Amniotic stem cell (primary cell): ENCODE measurements at places on chromosomes 1 and 21.

DNA sequence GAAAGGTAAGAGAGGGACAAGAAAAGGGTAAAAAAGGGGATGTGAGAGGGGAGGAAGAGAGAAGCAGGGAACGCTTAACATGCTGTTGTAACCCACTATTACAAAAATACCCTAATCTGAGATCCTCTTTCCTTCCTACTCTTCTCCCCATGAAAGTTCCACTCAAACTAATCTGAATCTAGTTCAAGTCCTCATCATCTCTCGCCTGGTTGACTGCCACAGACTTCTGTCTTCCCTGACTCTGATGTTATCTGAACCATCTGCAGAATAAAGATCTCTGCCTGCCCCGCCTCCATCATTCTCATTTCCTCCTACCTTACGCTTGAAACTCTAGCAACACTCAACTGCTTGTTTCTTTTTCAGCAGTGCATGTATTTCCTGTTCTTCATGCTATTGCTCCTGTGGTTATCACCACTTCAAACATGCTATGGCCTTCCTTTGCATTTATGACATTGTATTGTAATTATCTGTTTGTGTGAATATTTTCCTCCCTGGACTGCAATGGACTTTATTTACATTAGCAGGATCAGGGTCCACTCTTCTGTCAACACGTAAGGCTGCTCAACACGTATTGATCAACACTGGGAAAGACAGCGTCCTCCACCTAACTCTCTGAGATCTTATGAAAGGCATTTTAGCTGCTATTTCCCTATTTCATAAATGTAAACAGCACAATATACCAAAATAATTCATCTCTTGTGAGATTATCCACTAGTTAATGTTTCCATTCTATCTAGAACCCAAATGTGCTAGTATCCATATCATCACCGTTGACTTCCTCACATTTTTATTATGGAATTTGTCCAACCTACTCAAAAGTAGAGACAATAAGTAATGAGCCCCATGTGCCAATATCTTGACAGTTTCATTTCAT lies 215.5 kb upstream of the USP25 start:
- DNase-seq: no peak

DNA sequence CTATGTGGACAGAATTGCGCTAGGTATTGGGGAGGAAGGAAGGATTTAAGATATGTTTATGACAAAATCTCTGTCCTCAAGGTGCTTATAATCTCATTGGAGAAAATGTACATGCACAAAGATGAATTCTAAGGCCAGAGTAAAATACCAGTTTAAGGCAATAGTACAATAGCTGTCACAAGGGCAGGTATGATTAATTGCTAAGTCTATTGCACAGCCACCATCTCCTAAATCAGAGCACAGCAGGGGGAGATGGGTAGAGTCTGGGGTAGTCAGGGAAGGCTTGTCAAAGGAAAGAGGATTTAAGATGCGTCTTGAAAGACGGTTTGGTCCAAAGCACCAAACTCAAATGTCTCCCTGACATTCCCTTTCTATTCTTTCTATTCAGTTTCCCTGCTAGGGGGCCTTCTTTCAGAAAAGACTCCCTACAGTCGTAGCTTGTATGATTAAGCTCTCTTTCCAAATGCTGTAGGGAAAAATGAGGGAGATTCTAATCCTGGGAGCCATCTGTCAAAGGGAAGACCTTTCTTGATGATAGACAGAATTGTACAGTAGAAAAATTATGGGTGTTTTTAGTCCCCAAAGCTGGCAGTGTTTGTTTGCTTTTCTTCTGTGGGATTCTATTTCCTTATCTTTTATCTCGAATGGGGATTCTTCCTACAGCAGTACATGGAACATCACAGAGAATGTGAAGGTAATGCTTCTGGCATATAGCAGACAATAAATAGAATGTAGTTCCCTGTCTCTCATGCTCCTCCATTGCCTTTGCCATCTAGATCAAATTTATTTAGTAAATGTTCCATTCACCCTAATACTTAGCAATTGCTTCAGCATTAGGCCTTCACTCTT lies 107.6 kb upstream of the NFIA start:
- no peak for DNase-seq

- no peak for DNase-seq
Observed at GRCh38 chr1:223834660-223835263, 11.0 kb downstream of the TP53BP2 start.

DNA sequence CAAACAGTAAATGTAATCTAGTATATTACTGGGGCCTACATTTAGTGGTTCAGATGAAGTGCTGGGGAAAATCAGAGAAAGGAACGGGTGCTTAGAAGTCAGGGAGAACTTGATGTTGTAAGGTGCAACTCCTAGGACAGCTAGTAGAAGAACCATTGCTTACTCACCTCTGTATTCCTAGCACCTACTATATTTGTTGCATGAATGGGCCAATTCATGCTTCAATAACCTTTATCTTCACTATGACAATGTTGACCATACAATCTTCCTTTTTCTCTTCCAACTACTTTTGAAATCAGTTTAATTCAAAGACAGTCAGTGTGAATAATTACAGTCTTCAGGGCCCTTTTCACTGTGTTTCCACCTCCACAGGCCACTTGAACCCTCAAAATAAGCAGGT lies 125.0 kb upstream of the DMRTA2 start:
- DNase-seq: no peak

GRCh38 chr1:200448034-200448762 lies 38.4 kb upstream of the ZNF281 start:
- no peak for DNase-seq

DNA sequence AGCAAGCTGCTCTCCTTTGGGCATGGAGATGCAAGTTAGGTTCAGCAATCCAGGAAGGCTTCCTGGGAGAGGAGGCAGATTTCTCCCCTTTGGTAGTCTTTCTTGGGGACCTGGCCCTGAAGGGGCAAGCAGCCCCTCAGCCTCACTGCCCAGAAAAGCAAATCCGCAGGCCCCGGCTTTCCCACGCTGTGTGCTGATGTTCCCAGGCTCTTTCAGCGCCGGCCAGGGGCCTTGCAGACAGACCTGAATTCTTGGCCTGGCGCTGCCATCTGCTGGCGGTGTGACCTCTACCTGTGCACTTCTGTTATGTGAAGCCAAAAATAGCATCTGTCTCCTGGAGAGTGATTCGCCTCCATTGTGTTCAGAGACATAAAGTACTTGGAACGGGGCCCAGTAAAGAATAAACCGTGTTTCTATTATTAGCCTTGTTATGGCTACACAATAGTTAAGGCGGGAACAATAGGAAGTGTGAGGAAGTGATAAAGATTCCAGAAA lies 64.8 kb downstream of the ALPL start:
- DNase-seq: peak; percentile 23

GRCh38 chr1:33599516-33600115 lies 127.2 kb downstream of the ZSCAN20 start:
- DNase-seq: no peak

DNA sequence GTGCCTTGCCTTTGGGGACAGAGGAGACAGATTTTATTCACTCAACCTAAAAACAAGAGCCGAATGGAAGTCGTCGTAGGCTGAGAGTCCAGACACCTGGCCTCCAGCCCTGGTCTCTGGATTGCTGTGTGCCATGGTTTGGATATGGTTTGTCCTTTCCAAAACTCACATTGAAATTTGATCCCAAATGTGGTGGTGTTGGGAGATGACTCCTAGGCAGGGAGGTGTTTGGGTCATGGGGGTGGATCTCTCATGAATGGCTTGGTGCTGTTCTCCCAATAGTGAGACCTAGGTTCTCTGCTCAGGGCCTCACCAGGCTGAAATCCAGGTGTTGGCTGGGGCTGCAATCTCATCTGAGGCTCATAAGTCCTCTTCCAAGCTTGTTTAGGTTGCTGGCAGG lies 75.5 kb downstream of the FOXD2 start:
- DNase-seq: no peak

GRCh38 chr21:32386195-32386870 lies 6.5 kb downstream of the URB1 start:
- no peak for DNase-seq
